ENCODE measurements at places on chromosomes 6 and 20. TPM values are rescaled to one million over a fixed set of nuclear protein-coding genes. Genes with fewer than 3 reads are reported as not detected.

PNLDC1 gene
- not detected for total RNA-seq

HDGFL1 gene
- not detected for total RNA-seq

FAM229B gene
- 12.0 TPM for total RNA-seq

- peak; percentile 82 for DNase-seq
These were observed 1.5 kb downstream of the BRD2 start for GRCh38 chr6:32969685-32970412.

GRCh38 chr6:14664112-14664601 is 546.6 kb downstream of the CD83 start:
- no peak for DNase-seq
